ENCODE measurements at places on chromosomes 16 and 17.

- DNase-seq: peak; percentile 94
Measured at GRCh38 chr17:61927208-61928100, at the start of gene INTS2. Gene INTS2 (minus strand): TSS chr17:61927982. CDS start chr17:61926644, 1,338 bp downstream.

GRCh38 chr16:73717266-73717974 is 579.2 kb upstream of the PSMD7 start:
- DNase-seq: no peak

- DNase-seq: no peak
Measured at GRCh38 chr16:67052399-67052798, 23.4 kb downstream of the CBFB start.

- no peak for DNase-seq
Measured at GRCh38 chr16:28974007-28974436, 556 bp upstream of the SPNS1 start.

- no peak for DNase-seq
Measured at GRCh38 chr17:34572483-34572882, 6.9 kb upstream of the TMEM132E start.

All from stimulated activated CD4-positive, alpha-beta T cell treated with anti-CD3 and anti-CD28 coated beads, Interleukin-4, amount 100 ng/mL, for 48 hours (primary cell).